ENCODE measurements at places on chromosomes 3 and 15.

DNA sequence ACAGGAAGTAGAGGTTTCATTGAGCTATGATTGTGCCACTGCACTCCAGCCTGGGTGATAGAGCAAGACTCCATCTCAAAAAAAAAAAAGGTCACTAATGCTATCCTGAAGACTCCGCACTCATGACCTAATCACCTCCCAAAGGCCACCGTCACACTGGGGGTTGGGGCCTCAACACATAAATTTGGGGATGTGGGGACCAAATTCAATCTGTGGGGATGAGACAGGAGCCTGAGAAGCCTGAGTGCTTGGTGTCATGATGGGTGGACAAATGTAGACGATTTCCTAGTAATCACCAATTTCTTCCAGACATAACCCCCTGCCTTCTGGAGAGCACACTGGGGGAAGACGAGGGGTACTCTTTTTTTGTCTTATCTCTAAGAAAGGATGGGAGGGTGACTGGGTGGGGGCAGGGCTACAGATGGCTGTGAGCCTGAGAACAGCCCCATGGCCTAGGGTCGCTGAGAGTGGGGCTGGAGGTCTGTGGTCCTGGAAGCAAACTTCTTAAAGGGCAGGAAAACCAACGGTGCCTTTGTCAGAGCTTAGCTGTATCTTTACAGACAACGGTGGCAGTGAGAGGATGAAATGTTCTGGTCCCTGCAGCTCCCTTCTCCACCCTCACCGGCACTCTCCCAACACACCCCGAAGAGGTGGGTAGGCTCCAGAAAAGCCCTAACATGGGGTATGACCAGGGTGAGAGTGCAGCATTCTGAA, 16.6 kb upstream of the KLF13 start:
- H3K4me3 ChIP-seq, result no peak overlapping the region
- H3K36me3 ChIP-seq, result no peaks in the 10 kb centered on the region
- no peak overlapping the region for H3K27ac ChIP-seq
- no peak for DNase-seq

DNA sequence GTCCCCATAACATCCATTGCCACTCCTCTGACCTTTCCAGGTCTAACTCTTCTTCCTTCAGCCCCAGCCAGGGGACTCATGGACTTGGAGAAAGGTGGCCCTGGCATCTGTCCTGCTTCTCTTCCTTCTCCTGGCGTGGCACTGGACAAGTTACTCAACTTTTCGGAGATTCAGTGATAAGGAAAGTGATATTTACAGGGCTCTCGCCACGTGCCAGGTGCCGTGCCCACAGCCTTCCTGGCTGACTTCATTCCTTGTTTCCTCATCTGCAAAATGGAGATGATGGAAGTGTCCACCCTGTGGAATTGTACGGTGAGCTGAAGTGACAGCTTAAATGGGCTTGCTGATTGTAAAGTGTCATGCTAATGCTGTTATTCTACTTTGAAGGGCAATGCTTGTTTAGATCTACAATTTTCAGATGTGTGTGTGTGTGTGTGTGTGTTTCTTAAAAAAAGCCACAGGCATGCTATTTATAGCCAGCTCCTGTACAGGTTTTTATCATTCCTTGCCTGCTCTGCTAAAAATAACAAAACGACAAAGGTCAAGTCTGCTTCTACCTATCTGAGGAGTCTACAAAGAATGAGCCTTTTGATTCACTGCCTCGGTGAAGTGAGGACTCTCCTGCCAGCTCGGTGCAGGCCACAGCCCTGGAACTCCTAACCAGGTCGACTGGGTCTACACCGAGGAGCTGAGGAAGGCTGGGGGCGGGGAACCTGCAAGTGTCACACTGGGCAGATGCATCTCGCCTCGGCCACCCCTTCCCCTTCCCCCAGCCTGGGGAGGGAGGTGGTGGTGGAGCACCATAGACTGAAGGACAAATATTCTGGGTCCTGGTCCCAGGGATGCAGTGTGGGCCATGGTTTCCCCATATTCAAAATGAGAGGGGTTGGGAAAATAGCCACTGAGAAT, 11.4 kb upstream of the ATP2B2 start:
- no peak overlapping the region for H3K4me3 ChIP-seq
- no peak overlapping the region for H3K27ac ChIP-seq
- no peaks in the 10 kb centered on the region for H3K4me1 ChIP-seq
- DNase-seq, result no peak
- peaks cover 2% of the 10 kb centered on the region for H3K27me3 ChIP-seq
- H3K36me3 ChIP-seq, result no peaks in the 10 kb centered on the region

GRCh38 chr15:70430069-70430468, 332.4 kb upstream of the TLE3 start:
- H3K4me3 ChIP-seq, result no peak overlapping the region
- H3K4me1 ChIP-seq, result peaks cover 28% of the 10 kb centered on the region
- no peaks in the 10 kb centered on the region for H3K36me3 ChIP-seq
- DNase-seq, result peak; percentile 88
- no peak overlapping the region for H3K27ac ChIP-seq

DNA sequence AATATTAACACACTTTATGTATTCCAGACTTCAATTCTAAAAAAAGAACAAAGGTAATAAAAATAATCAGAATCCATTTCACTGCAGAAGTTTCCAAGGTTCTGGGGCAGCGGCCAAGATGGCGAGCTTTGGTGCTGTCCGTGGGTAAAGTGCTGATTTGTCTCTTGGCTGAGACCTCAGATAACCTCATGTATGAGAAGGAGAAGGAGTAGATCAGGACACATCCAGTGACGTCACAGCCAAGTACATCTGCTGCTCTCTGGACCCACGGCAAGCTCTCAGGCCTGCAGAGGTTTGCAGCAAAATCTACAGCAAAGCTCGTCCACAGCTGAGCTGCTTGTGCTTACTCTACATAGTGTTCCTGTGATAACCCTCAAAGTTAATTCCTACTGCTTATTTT, 165.7 kb downstream of the MAGI1 start:
- H3K27ac ChIP-seq, result no peak overlapping the region
- H3K27me3 ChIP-seq, result no peaks in the 10 kb centered on the region
- no peaks in the 10 kb centered on the region for H3K36me3 ChIP-seq
- no peak overlapping the region for H3K4me3 ChIP-seq
- DNase-seq, result peak; percentile 25
- H3K4me1 ChIP-seq, result peaks cover 13% of the 10 kb centered on the region

- no peaks in the 10 kb centered on the region for H3K4me1 ChIP-seq
- peak; percentile 66 for DNase-seq
- no peaks in the 10 kb centered on the region for H3K36me3 ChIP-seq
- H3K27ac ChIP-seq, result no peak overlapping the region
- H3K4me3 ChIP-seq, result no peak overlapping the region
Measured at GRCh38 chr3:9864200-9864927, 15.7 kb downstream of the CIDEC start.

DNA sequence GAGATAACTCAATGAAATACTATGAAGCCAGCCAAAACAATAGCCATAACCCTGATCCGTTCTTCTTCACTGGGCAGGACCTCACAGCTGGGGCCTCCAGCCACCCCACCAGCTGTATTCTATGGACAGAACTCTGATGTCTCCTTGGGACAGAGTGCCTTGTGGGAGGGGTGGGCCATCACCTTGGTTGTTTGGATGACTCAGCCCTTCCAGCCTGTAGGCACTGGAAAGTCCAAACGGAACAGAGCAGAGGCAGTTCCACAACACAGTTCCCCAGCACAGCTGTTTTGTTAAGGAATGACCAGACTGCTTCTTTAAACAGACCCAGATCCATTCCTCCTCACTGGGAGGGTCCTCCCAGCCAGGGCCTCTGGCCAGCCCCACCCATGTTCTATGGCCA, 31.9 kb upstream of the ZBED2 start:
- no peaks in the 10 kb centered on the region for H3K4me1 ChIP-seq
- no peaks in the 10 kb centered on the region for H3K36me3 ChIP-seq
- no peak for DNase-seq
- H3K27me3 ChIP-seq, result no peaks in the 10 kb centered on the region
- no peak overlapping the region for H3K4me3 ChIP-seq

DNA sequence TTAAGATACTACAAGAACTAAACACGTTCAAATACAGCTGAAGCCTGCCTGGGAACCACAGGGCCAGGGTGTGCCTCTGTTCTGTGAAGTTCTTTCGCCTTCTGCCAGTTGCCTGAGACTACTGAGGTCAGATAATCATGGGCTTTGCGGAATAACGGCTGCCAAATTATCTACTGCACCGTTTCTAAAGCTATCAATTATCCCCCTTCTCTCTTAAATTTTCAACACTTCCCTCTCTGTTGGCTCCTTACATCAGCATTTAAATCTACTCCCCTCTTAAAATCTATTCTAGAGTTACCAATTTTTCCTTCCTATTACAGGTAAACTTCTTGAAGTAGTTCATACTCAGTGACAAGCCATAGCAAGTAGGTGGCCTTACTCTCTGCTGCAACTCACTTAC, 6.2 kb upstream of the NEO1 start:
- H3K36me3 ChIP-seq, result no peaks in the 10 kb centered on the region
- H3K27me3 ChIP-seq, result no peaks in the 10 kb centered on the region
- no peak overlapping the region for H3K4me3 ChIP-seq
- no peak overlapping the region for H3K27ac ChIP-seq
- DNase-seq, result no peak

Measured in small intestine (tissue), 16 donors.